KBM-7 (cell line): ENCODE measurements at places on chromosomes 5 and 9.

GRCh38 chr5:64688965-64689364, 1.3 kb upstream of the SHISAL2B start:
- no peak for DNase-seq

DNA sequence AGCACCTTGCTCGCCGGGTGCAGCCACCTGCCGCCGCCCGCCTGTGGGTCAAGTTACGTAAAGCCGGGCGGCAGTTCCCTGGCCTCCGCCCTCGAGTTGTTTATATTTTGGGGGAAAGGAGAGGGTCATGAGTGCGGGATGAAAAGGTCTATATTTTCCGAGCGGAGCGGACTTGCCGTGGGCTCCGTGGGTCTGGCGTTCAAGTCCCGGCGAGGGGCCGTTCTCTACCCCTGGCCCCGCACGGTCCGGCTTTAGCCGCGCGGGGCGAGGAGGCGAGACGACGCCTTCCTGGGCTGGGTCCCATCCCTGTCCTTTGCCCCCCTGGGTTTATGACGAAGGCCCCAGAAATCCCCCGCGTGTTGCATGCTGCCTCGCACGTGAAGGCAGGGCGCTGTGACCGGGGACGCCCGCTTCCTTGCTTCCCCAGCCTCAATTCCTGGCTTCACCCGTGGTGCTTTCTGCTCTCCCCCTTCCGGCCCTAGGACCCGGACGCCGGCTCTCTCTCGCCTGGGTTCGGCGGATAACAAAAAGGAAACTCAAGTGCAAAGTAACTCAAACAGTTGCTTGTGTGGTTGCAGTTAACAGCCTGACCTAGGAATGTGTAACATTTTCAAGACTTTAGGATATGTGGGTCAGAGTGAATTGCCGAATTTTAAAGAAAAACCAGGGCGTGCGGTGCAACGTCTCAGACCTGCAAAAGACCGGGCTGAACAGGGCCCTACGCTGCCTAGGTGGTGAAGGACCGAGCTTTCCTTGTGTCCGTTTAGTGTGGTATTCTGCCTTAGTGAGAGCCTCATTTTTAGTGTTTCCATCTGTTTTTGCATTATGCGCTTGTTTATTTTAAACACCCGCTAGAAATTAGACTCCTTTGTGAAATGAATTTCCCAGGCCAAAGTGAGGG, 810 bp downstream of the VPS13A start:
- DNase-seq, result peak; percentile 62

- no peak for DNase-seq
Observed at GRCh38 chr9:104143550-104143910, 49.4 kb downstream of the SMC2 start.

DNA sequence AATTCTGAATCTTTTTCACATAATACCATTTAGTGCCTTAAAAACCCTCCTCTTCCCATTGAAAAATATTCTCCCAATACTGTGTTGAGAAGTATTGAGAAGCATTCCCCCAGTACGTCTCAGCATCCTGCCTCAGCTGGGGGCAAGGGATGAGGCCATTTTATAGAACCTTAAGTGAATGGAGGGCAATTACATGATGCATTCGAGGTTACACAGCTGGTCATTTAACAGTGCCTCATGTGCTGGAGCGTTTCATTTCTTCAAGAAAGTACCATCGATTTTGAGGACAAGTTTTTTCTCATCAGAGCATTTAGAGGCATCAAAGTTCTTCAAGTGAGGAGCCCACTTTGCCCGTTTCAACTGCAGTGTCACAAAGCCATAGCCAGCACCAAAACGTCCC, 135.6 kb downstream of the DOCK2 start:
- no peak for DNase-seq
